Panc1 (cell line): ENCODE measurements at places on chromosomes 2 and 18.

GRCh38 chr2:217789003-217789735, 213.6 kb downstream of the TNS1 start:
- peak; percentile 50 for DNase-seq

GRCh38 chr18:36493349-36494159, 196.0 kb downstream of the FHOD3 start:
- no peak for DNase-seq

- no peak for DNase-seq
These were observed 101.7 kb upstream of the ZNF236 start for GRCh38 chr18:76720683-76721082.

GRCh38 chr2:74873012-74873665, 39.2 kb downstream of the HK2 start:
- no peak for DNase-seq

- no peak for DNase-seq
These were observed 29.9 kb downstream of the GLS start for GRCh38 chr2:190910341-190911136.

- DNase-seq = no peak
These were observed 108.3 kb downstream of the NFATC1 start for GRCh38 chr18:79504034-79504433.

DNA sequence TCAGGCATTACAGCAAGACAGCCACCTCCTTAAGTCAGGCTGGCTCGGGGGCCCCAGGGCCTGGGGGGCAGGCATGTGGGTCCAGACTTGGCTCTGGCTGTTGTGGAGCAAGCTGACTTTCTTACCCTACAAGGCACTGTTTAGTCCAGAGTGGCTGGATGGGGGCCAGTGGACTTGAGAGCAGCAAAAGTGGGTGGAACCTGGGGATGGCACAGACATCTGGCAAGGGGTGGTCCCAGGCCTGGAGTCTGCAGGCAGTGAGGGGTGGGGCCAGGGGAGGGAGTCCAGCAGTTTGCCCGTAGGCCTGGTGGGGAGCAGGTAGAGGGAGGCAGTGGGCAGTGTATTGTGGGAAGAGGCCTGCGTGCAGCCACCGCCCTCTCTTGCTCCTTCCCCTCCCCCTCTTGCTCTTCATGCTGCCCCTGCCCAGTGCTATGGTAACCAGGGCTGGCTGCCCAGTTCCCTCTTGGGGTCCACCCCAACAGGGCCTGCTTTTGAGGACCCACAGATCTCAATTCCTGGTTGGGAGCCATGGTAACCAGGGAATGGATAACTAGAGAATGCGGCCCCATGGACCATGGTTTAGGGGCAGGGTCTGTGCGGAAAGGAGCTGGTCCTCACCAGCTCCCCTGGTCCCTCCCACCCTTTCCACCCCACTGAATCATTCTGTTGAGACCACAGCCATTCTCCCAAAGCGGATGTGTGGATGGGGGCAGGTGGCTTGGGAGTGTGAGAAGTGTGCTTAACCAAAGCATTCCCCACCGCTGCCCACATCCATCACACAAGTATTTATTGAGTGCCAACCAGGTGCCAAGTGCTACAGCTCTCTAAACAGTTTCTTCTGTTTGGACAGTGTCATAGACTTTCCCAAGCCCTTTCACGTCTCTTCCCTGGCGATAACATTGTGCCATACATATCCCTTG, 19.3 kb downstream of the SPEG start:
- no peak for DNase-seq

GRCh38 chr2:98205889-98206288, 118.9 kb downstream of the VWA3B start:
- no peak for DNase-seq
